Activated CD8-positive, alpha-beta memory T cell treated with anti-CD3 and anti-CD28 coated beads for 1 hour (primary cell): ENCODE measurements at places on chromosomes 11 and 22.

DNA sequence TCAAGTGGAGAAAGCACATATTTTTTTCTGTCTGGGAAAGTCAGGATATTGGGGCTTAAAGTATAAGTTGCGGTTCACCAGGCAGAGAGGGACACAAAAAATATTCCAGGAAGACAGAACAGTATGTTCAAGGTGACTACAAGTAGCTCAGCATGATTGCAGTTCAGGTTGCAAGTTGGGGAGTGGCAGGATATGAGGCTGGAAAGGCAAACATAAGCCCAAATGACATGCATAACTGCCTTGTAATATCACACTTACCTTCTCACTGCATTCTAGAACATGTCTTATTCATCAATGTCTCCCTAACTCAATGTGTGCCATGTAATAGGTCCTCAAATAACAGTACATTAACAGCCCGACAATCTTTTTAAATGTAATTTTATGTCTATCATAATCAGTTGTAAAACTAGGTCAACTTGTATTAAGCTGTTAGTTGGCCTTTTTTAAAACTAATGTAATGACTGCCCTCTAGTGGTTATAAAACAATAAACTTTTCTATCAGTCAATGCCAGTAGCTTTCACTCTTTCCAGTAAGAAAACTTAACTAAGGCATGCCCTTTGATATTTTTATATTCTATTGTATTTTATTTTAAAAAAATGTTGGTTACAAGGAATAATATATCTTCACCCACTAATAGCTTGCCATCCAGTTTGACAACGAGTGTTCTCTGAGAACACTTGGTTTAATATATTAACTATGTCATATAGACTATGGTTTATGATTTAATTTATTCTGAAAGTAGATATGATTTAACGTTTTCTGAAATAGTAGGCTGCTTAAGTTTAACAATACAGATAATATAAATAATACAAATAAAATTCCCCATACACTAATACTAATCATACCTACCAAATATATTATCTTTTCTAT is 39.4 kb upstream of the CFAP300 start:
- DNase-seq, result no peak

DNA sequence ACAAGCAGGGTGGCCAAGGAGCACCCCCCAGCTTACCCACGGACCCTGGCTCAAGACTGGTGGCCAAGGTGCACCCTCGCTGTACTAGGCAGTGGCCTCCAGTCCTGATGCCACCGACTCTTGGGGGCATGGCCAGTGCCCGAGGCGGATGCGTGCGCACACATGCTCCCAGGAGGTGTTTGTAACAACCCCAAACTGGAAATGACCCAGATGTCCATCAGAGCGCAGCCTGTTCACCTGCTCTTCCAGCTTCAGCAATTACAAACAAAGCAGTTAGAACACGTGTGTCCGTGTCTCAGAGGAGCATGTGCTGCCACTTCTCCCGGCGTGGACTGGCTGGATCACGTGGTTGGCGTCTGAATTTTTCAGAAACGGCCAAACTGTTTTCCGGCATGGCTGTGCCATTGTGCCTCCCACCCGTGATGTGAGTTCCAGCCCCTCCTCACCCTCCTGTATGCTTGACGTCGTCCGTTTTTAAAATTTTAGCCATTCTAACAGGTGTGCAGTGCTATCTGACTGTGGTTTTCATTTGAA is 7.1 kb upstream of the MUC6 start:
- no peak for DNase-seq

DNA sequence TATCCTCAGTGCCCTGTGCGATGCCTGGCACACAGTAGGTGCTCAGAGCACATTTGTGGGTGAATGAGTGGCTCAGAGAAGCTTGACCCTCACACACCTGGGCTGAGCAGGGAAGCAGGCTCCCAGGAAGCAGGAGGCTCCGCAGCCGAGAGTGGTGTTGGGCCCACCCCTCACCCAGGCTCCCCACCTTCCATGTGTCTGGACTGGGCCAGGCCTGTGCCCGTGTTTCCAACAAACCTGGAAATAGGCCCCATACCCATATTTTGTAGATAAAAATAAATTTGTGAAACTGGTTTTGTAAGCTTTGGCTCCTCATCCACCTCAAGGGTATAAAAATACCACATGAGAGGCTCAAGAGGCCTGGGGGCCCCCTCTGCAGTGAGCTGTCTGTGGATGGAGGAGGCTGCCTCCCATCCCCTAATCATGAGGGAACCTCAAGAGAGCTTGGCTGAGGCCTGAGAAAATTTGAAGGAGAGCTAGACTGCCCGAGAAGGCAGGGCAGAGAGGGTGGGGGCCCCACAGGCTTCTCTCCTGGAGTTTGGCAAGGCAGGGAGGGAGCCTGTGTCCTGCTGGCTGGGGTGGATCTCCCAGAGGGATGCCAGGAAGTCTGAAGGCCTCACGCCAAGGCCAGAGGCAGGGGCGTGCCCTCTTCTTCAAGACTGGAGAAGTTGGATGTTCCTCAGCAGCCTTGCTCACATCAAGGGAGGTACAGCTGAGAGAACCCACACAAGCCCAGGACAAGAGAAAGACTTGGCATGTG is 147.0 kb upstream of the NECTIN1 start:
- no peak for DNase-seq

DNA sequence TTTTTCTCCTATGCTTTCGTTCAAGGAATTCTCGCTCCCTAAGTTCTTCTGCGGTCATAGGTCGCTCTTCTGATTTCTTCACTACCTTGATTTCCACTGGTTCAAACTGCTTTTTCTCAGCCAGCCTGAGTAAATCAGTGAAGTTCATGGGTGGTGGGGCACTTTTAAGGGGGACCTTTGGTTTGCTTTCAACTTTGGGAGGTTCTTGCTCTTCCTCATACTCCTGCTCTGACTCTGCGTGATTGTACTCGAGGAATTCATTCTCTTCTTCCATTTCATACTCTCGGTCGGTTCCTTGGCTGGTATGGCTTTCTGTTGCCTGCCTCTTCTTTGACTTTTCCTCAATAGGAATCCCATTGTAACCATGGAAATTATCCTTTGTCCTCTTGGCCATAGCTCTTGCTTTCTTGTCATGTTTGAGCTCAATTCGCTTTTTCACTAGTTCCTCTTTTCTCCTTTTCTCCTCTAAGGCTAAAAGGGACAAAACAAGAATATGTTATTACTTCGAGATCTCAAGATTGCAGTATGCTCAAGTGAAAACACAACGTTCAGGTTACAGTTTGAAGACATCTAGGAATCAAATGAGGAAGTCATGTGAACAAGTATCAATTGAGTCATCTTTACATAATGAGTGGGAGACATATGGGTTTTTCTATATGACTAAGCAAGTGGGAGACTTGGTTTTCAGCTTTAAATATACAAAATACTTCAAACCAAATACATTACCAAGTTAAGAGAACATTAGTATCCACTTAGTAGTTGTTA is 16.2 kb downstream of the MISFA start:
- DNase-seq, result no peak

DNA sequence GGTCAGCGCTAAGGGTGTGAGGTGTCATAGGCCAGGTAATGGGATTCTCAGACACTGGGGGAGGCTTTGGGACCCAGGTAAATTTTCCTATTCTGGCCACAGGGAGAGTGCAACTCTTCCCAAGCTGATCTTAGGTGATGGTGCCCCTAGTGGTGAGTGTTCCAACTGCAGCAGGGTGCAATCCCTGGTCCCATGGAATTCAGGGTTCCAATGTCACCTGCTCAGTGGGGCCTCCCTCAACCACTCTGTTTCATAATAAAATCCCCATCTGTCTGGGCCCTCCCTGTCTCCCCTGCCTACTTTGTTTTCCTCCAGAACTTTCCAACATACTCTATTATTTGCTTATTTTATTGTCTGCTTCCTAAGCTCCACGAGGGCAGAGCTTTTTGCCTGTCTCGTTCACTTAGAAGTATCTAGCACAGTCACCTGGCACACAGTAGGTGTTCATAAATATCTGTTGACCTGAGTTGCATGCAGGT is 2.9 kb upstream of the SGSM1 start:
- no peak for DNase-seq

- no peak for DNase-seq
These were observed 71.8 kb upstream of the TP53I11 start for GRCh38 chr11:45022294-45023064.

GRCh38 chr11:57143459-57143858 is 38.3 kb upstream of the LRRC55 start:
- no peak for DNase-seq

DNA sequence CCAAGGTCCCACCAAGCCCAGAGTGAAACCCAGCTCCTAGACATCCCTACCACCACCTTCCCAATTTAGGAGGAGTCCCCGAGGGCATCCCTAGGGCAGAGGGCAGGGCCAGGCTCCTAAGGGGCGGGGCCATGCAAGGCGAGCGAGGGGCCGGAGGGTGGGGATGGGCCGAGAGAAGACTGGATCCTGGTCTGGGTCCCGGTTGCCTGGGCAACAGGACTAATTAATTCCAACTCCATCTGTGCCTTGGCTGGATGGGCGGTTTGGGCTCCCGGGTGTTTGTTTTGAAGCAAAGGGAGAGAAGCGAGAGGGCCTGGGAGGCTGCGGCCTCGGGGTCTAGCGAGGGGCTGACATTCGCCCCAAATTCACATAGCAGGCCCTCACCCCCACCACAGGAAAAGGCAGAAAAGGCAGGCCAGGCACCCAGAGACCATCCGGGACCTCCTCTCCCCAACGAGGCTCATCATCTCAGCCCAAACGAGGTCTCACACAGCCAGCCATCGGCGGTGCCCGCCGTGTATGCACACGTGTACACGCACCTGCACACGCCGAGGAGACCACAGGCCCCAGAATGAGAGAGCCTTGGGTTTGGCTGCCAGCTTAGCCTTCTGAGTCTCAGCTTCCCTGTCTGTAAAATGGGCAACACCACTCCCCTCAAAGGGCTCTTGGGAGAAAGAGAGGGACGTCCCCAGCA is 23.9 kb downstream of the ELFN2 start:
- DNase-seq, result no peak

DNA sequence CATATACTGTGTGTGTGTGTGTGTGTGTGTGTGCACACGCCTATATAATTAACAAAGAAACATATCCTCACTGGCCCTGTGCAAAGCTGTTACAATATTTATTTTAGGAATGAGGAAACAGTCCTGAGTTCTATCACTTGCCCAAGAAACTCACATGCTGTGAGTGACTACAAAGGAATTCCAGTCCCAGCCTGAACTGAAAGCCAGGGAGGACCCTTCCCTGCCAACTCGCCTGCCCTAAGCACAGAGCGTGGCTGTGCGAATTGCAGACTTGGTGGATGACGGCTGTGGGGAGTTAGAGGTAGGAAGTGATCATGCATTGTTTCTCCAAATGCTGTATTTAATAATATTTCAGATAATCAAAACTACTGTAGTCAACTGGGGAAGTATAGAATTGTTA is 26.4 kb upstream of the CD5 start:
- no peak for DNase-seq

GRCh38 chr22:30821863-30822215 is 127.2 kb downstream of the OSBP2 start:
- no peak for DNase-seq

DNA sequence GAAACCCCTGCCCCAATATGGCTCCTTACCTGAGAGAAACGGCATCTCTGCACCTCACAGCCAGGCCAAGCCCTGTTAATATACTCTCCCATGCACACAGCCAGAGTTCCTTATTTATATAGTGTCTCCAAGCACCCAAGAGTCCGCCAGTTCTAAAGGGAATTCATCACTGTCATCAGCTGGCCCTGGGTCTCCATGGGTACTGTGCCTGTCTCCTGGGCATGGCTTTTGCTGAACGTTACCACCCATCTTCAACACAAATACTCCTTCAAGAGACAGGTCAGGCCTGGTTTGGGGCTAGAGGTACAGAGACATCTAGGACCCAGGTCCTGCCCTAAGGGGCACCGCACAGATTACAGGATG is 1.6 kb upstream of the ATG16L2 start:
- DNase-seq, result no peak

- DNase-seq, result no peak
These were observed 246.6 kb downstream of the FAM76B start for GRCh38 chr11:95542868-95543551.

- DNase-seq, result no peak
These were observed 60.4 kb downstream of the KCNJ1 start for GRCh38 chr11:128806506-128807261.

DNA sequence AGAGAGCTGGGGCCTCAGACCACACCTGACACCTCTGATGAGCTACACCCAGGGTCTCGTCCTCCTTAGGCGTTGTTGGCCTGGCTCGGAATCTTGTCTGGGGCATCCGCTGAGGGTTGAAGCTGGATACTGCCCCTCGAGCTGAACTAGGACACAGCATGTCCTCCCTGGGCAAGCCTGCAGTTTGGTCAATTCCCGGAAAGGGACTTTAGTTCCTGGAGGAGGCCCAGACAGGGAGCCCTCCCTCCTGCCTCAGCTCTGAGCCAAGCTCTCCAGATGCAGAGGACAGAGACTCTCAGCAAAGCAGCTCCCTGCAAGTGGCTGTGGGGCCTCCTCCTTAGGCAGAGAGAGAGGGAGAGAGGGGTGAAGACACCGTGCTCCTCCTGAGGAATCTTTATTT is 4.9 kb downstream of the APOL3 start:
- no peak for DNase-seq

- no peak for DNase-seq
These were observed 26.3 kb upstream of the CSF2RB start for GRCh38 chr22:36887162-36887561.

GRCh38 chr11:102760344-102761035 is 19.9 kb downstream of the MMP10 start:
- no peak for DNase-seq

GRCh38 chr22:33579448-33580093 is 340.7 kb downstream of the LARGE1 start:
- DNase-seq, result peak; percentile 2

- no peak for DNase-seq
These were observed 22.7 kb upstream of the FGF19 start for GRCh38 chr11:69726481-69726880.

GRCh38 chr11:112132737-112133136 is 31.2 kb downstream of the IL18 start:
- no peak for DNase-seq

DNA sequence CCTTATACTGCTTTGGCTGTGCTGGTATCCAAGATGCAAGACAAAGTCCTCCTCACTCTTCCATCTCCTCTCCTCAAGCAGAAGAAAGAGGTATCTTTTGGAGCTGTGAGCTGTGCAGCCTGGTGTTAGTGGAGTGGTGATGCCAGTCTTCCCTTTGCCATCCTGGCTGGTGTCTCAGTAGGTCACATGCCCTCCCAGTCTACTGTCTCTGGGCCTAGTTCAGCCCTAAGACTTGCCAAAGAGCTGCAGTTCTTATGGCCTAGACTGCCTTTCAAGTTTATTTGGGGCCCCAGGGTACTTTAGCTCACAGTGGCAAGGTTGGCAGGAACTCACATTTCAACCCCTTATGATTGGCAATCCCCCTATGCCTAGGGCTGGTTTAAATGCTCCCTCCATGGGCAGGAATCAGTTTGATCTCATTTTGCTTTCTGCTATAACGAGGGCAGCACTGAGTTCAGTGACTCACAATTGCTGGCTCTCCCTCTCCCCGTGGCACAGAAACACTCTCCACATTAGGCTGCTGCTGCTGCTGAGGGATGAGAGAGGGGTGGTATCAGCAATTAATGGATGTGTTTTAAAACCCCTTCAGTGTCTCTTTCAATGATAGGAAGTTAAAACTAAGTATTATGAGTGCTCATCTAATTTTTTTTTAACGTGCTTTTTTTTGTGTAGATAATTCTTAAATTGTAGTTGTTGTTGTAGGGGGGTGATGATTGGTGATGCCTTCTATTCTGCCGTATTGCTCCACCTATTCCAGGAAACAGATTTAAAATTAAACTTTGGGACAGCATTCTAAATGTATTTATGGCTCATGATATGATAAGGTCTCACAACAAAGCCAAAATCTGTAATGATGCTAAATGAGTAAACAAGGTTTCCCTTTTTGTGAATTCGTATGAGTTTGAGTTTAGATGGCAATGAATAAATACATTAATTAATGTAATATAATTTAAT is 1295.0 kb downstream of the JRKL start:
- DNase-seq, result no peak

- DNase-seq, result no peak
These were observed 69.5 kb upstream of the NUP50 start for GRCh38 chr22:45094081-45094720.
